ENCODE measurements at places on chromosomes 12 and 14. TPM values are rescaled to one million over a fixed set of nuclear protein-coding genes. Genes with fewer than 3 reads are reported as not detected.

DNA sequence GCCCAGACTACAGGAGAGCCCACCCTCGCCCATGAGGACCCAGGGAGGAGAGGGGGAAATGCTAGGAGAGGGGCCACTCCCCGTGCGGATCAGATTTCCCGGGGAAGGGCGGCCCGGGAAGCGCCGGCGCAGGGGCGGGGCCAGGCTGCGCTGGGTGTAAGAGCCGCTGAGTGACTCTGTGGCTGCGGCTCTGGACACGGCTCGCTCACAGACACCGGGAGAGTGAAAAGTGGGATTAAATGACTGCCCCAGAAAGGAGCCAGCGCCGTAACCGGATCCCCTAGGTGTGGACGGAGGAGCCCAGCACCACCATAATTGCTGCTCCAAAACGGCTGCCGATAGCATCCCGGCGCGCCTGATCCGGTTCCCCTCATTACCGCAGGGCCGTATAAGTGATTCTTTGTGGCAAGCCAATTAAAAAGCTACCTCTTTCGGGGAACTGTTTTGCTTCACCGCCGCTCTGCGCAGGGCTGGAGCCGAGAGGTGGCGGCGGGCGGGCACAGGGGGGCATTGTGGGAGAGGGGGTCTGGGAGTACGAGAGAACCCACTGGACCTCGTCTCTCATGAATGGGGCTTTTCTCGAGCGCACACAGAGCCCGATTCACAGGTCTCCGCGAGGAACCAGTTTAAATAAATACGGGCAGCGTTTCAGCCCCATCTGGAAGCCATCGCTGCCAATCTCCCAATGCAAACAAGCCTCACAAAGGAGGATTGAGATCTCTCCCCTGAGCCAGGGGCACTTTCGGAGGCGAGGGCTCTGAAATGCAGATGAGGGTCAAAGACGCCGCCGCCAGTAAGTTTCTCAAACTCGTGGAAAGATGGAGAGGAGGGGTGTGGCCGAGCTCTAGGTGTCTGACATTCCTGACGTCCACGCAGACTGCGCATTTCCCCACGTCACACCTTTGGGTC is 2.5 kb downstream of the COL2A1 start:
- peak; percentile 59 for DNase-seq

DNA sequence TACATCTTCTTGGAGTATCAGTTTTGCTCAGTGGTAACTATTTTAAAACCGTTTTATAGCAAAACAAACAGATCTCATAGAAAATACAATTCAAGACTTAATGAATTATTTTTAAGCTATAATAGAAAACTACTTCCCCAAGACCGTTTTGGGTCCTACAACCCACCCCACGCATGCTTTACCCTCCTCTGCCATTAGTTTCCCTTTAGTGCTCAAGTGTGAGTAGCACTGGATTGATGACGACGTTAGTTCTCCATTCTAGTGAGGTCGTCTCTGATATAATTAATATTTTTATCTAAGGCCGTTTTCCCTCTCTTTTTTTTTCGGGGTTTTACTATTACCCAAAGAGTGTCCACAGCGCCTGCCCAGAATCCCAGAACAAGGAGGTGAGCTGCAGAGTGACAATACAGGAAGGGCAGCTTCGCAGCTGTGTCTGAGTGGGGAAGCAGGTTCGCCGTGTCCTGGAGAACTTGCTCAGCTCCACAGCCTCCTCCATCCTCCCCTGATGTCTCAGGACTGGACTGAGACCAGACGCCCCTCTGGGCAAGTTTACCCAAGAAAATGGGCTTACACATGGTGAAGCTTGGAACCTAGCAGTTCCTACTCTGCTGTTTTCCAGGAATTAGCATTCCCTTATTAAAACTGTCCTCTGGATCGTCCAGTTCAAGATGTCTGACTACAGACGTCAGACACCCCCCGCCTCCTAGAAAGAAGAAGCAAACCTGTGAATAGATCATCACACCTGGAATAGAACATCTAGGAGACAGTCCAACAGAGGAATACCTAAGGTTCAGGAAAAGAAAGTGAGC is 31.9 kb upstream of the MON2 start:
- peak; percentile 3 for DNase-seq

DNA sequence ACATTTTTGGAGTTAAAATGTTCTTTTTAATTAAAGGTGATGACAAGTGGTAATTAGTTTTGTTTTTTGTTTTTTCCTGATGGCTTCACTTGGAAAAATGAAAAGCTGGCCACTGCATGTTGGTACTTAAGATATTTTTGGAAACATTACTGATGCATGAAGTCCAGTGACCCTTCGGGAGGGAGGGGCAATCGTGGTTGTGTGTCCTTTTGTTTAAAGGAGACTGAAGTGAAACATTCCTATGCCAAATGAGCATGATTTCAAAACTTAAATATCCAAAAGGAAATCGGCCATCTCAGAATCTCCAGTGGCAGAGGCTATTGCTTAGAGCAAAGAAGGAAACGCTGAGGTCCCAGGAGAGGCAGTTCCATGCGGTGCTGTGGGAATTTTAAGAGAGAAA is 20.1 kb downstream of the LTBP2 start:
- DNase-seq: peak; percentile 29

The FAM181A gene
- not detected for total RNA-seq

The ZNF384 gene
- 13.7 TPM for total RNA-seq

Data from RPMI7951 (cell line).